ENCODE measurements at places on chromosomes 6 and 20. TPM values are rescaled to one million over a fixed set of nuclear protein-coding genes. Genes with fewer than 3 reads are reported as not detected.

GRCh38 chr6:139008117-139008516 is 20.1 kb upstream of the REPS1 start:
- DNase-seq = no peak

- DNase-seq = no peak
These were observed 7.8 kb downstream of the CUL9 start for GRCh38 chr6:43189776-43190304.

DNA sequence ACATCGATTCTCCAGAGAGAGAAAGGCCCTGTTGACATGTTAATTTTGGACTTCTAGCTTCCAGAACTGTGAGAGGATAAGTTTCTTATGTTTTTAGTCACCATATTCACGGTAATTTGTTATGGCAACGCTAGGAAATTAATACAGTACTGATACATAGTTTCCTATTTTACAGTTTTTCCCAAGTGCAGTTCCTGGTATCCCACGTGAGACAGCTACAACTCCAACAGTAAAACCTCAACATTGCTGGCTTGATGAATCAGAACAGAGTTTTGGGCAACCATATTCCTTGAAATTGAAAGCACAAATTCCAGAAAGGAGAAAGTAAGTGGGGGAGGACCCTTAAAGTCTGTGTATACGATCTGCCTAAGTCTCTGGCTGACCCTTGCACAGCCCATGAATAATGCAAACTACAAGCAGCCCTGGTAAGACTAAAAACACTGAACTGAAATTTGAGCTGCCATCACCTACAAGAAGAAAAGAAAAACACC is 505.1 kb upstream of the NRSN1 start:
- DNase-seq = no peak

- DNase-seq = no peak
These were observed 42.2 kb upstream of the DACT2 start for GRCh38 chr6:168361766-168362165.

- DNase-seq = no peak
These were observed 32.9 kb downstream of the TAF4 start for GRCh38 chr20:62032609-62033368.

GRCh38 chr6:126170978-126171382 is 168.9 kb upstream of the CENPW start:
- DNase-seq = peak; percentile 39

DNA sequence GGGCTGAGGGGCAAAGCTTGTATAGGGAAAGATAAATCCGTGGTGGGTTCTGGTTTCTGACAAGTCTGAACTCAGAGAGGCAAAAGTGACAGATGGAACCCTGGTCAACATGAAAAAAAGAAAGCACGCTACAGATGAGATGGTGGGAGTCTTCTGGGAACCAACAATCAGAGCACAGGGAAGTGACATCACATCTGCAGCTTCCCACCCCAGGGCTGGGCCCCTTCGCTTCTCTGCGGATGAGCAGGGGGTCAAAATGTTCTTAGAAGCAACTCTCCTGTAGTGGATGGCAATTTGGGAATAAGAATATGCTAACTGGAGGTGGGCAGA is 129.2 kb upstream of the AKAP12 start:
- DNase-seq = no peak

- no peak for DNase-seq
These were observed 23.8 kb upstream of the FAM50B start for GRCh38 chr6:3825331-3825831.

DNA sequence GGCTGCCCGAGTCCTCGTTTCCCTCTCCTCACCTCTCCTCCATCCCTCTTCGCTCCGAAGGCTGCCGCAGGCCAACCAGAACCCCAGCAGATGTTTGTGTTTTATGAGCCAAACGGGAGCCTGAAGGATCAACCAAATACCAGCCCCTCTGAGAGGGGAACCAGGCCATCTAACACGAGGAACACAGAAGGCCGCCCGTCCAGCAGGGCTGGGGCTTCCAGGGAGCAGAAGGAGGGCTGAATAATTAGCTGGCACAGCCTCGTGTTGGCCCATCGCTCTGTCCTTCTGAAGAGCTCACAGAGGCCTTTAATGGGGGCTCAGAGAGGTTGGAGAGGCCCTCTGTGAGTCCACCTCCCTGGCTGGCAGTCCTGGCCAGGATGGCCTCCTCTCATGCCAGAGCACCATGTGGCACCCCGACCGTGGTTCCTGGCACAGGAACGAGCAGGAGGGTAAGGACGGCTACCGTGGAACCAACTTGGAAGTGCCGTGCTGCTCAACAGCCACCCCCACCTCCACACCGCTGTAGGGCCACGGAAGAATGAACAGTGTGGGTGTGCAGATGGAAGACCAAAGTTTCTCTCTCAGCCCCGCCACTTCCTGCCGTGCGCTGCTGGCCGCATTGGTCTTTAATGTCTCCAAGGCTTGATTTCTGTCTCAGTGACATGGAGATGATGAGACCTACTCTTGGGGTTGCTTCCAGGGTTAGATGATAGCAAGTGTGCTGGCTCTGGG is 155.2 kb downstream of the SCML4 start:
- DNase-seq = peak; percentile 61

DNA sequence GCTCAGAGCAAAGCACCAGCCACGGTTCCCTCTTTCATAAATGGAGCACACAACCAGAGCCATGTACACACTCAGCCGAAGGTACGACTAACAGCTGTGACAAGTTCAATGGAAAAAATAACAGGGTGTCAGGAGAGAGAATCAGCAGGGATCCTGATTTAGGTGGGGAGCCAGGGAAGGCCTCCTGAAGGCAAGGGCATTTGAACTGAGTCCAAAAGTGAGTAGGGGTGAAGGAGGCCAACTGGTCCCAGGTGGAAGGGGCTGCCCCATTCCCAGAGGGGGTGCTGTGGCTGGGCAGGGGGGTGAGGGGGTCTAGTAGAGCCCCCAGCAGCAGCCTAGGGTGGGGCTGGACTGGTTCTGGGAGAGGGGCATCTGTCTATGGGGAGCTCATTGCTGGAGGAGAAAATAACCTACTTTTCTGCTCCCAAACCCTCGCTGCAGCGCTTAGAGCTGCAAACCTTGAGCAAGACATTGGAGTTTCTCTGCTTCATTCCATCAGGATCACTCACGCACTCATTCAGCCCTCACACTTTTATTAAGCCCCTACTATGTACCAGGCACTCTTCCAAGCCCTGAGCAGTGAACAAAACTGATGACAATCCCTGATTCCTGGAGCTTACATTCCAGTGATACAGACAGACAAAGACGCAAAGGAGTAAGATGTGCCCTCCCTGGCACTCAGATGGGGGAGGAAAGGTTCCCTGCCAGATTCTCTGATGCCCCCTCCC is 113.5 kb downstream of the TOX2 start:
- DNase-seq = no peak

DNA sequence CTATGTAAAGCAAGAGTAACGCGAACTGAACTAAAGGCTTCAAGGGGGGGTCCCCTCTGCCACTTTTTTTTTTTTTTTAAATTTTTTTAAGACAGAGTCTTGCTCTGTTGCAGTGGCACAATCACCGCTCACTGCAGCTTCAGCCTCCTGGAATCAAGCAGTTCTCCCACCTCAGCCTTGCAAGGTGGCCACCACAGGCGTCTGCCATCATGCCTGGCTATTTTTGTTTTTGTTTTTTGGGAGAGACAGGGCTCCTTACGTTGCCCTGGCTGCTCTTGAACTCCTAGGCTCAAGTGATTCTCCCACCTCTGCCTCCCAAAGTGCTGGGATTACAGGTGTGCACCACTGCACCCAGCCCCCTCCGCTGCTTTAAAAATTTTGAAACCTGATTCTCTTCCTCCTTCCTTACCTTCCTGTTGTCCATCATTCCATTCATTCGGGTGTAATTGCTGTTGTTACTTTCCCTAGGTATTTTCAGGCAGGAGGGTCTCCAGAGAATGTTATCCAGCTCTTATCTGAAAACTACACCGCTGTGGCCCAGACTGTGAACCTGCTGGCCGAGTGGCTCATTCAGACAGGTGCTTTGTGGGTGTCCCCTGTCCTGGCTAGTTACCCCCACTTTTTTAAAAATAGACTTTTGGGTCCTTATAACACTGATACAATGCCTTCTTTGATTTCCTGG is 5.4 kb downstream of the NELFCD start:
- no peak for DNase-seq

- DNase-seq = no peak
These were observed 57.4 kb downstream of the VAPB start for GRCh38 chr20:58446264-58446959.

- DNase-seq = no peak
These were observed 154.7 kb downstream of the PHF3 start for GRCh38 chr6:63790334-63790733.

- DNase-seq = no peak
These were observed 259.8 kb upstream of the FLRT3 start for GRCh38 chr20:14597206-14597715.

GRCh38 chr6:62707156-62707555 is 421.1 kb upstream of the KHDRBS2 start:
- no peak for DNase-seq

DNA sequence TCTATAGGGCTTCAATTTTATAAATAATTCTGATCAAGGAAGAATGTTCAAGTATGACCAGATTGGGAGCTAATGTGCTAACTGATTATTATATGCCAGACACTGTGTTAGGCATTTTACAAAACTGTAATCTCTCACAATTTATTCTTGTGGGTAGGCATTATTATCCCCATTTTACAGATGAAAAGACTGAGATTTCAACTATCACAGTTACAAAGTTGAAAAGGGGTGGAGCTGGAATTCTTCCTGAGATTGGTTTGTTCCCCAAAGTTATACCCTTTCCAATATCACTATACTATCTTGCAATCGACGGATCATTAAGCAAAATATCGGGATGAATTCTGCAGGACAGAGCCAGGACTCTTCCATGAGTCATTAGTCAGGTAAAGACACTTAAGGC is 57.1 kb downstream of the TPD52L1 start:
- no peak for DNase-seq

GRCh38 chr6:21947731-21948386 is 349.0 kb downstream of the PRL start:
- DNase-seq = no peak

GRCh38 chr6:154649721-154650120 is 83.5 kb upstream of the SCAF8 start:
- DNase-seq = no peak

DNA sequence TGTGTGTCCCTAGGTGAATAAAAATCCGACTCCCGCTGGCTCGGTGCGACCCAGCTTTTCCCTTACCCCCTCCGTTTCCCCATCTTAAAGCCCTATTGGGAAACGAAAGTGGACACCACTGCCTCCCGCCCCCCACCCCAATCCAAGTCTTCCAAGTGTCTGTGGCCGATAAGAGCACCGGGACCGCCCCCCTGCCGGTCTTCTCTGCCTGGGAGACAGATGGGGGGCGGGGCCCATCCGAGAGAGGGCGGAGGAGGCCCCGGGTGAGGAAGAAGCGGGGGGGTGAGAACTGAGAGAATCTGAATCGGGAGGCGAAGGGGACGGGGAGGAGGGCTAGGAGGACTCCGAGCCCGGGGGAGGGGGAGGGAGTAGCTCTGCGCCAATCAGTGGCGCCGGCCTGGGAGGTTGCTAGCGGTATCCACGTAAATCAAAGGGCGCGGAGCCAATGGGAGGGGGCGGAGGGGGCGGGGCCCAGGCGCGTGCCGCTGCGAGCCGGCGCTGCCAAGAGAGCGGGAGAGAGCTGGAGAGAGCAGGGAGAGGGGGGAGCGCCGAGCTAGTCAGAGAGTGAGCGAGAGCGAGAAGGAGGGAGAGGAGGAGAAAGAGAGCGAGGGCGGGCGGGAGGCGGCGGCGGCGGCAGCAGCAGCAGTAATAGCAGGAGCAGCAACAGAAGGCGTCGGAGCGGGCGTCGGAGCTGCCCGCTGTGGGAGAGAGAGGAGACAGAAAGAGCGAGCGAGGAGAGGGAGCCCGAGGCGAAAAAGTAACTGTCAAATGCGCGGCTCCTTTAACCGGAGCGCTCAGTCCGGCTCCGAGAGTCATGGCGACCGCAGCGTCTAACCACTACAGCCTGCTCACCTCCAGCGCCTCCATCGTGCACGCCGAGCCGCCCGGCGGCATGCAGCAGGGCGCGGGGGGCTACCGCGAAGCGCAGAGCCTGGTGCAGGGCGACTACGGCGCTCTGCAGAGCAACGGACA is at the start of gene POU3F2:
Gene POU3F2 (plus strand): TSS at position 515 of the 972 bp plus-strand sequence. CDS start 300 bp downstream, at position 815.
- DNase-seq = peak; percentile 79

- no peak for DNase-seq
These were observed 452.7 kb downstream of the PREX1 start for GRCh38 chr20:48374991-48375595.

DNA sequence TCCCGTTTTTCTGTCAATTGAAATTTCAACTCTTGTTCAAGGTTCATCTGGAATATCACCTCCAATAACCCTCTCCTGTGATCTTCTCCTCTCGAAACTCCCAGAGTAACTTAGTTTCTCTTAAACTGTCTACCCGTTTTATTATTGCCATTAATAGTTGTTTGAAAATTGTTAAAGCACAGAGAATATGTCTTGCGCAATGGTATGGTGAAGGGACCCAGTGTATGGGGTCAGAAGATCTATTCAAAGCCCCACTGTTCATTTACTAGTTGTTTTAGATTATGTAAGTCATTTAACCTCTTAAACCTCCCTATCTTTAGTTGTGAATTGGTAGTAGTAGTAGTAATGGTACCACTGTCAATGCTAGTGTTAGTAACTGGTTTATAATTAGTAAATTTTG is 6.2 kb upstream of the TAB2 start:
- no peak for DNase-seq

DNA sequence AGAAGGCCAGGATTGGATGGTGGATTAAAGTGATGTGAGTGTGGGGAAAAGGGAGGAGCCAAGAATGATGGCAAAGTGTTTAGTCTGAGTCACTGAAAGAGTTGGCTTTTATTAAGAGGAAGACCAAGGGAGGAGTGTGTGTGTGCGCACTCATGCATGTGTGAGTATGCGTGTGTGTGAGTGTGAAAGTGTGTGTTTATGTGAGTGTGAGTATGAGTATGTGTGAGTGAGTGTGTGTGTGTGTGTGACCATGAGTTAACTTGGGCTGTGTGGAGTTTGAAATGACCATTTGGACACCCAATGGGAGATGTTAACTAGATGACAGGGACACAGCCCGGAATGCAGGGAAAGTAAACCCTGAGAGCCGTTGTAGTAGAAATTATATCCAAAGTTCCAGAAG is 57.6 kb upstream of the EYA2 start:
- no peak for DNase-seq

- DNase-seq = no peak
These were observed 72.2 kb upstream of the NAA20 start for GRCh38 chr20:19944772-19945459.

DNA sequence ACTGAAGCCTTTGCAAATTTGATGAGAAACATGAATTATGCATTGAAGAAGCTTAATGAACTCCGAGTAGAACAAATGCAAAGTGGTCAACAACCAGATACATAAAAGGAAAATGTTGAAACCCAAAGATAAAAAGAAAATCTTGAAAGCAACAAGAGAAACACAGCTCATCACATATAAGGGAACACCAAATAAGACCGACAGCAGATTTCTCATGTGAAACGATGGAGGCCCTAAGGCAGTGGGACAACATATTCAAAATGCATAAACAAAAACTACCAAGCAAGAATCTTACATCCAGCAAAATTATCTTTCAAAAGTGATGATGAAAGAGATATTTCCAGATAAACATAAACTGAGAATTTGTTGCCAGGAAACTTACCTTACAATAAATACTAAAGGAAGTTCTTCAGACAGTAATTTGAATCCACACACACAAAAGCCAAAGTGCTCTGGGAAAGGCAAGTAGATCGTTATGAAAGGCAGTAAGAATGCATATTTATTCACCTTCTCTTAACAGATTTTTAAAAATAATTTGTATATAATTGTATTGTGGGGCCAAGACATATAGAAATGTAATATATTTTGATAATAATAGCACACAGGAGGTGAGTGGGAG is 22.5 kb downstream of the SLC52A3 start:
- no peak for DNase-seq

Gene ENPP5
- 0.68 TPM for total RNA-seq

Gene CFAP206
- not detected for total RNA-seq

Gene NFATC2
- 38.0 TPM for total RNA-seq

Gene GUCA1A
- not detected for total RNA-seq

Gene TFAP2D
- not detected for total RNA-seq

Gene MEA1
- 35.7 TPM for total RNA-seq

Gene TSBP1
- not detected for total RNA-seq
